Cardiac muscle cell (in vitro differentiated cells and primary cell): ENCODE measurements at places on chromosomes 3 and 15. TPM values are rescaled to one million over a fixed set of nuclear protein-coding genes. Genes with fewer than 3 reads are reported as not detected.
A peak's percentile ranks its signal among the peaks of the same experiment; 100 is the strongest.

RTP4 gene
- not detected in 2 replicates for polyA plus RNA-seq

ROBO2 gene
- 13.5 and 18.6 TPM in 2 replicates for polyA plus RNA-seq

HDC gene
- polyA plus RNA-seq: not detected in 2 replicates

KLF15 gene
- 0.75 and 6.3 TPM in 2 replicates for polyA plus RNA-seq

SLC28A1 gene
- polyA plus RNA-seq: 0.41 and 0.45 TPM in 2 replicates

RTP1 gene
- not detected in 2 replicates for polyA plus RNA-seq

SOX14 gene
- polyA plus RNA-seq: not detected in 2 replicates

CDC25A gene
- 10.0 and 12.8 TPM in 2 replicates for polyA plus RNA-seq

POLG gene
- polyA plus RNA-seq: 47.3 and 53.5 TPM in 2 replicates

ACOX2 gene
- 24.3 and 42.5 TPM in 2 replicates for polyA plus RNA-seq

SUCLG2 gene
- polyA plus RNA-seq: 39.0 and 59.5 TPM in 2 replicates

PAQR5 gene
- polyA plus RNA-seq: 0.18 and 1.3 TPM in 2 replicates

UCN2 gene
- polyA plus RNA-seq: 0.47 and 0.95 TPM in 2 replicates

MCF2L2 gene
- polyA plus RNA-seq: 4.4 and 7.1 TPM in 2 replicates

- DNase-seq: no peak
These were observed 161.9 kb downstream of the ZIC4 start for GRCh38 chr3:147244397-147244796.

DNA sequence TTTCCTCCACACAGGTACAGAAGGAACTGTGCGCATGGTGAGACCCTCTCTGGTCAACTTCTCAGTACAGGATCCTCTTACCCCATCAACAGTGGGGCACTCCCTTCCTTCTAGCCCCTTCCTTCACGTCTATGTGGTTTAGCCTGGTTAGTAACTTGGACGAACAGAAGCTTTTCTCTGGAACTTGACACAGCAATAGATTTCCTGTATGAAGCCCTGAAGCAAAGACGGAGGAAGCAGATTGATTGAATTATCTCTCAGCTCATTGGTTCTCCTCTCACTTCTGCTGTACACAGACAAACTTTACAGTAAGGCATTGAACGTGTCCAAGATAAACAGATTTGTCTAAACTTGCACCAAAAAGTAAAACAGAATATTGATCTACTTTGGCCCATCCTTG, at the start of gene CD200R1:
Gene CD200R1, minus strand, starts transcription at position 210 of the 400 bp plus-strand sequence. CDS start 246 bp downstream, outside the sequence.
- DNase-seq: no peak

DNA sequence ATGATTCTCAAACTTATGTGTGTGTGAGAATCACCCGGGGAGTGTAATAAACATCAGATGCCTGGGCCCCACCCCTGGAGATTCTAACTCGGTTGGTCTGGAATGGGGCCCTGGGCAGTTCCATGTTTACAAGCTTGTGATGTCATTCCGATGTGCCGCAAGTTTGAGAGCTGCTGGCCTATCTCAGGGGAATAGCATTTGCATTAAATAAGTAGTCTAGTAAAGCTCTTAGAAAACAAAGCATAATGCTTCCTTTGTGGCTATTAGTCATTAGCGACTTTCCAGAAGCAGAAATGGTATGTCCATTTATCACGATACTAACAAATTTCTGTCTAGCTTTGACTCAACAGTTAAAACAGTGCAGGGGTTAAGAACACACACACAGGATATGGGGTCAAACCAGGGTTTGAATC, 20.9 kb downstream of the PGBD4 start:
- DNase-seq: peak; percentile 87

DNA sequence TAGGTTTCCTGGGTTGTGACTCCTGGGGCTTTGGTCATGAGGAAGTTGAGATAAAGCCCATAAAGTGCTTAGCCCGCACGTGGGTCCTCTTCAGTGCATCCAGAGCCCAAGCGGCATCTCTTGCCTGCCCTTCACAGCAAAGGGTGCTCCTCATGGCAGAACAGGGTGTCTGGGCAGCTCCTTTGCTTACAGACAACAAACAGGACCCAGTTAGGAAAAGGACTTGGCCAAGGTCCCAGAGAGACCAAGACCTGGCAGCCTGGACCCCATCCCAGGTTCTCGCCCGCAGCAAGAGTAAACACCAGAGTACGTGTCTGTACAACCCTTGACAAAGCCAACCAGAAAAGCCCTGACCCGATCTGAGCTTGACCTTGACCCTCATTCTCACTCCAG, 27.0 kb downstream of the ALS2CL start:
- DNase-seq: no peak

GRCh38 chr15:80401456-80401855, 2.7 kb upstream of the ARNT2 start:
- no peak for DNase-seq

GRCh38 chr3:14416453-14416852, 14.0 kb downstream of the SLC6A6 start:
- no peak for DNase-seq

- DNase-seq: no peak
These were observed 288.1 kb downstream of the EPHB1 start for GRCh38 chr3:135083179-135083578.

DNA sequence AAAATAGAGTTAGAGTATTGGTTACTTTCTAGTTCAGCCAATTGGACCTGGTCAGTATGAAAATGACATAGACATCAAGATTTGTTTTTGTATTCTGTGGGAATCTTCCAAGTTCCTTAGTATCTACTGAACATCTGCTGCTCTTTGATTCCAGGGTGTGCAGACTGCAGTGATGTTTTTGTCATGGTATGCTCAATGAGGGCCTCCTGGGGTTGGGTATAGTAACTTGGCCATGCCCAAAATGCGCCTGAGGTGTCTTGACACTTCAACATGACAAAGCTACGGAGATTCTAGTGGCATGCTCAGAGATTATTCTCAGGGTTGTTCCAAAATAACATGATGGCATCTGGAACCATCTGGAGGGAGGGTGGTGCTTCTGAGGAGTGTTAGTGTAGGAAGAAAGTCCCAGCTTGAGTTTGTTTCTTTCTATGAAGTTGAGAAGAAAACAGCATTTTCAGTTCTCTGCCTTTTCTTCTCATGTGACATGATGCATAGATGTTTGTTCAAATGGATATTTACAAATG, 313.5 kb upstream of the TBL1XR1 start:
- DNase-seq: no peak

DNA sequence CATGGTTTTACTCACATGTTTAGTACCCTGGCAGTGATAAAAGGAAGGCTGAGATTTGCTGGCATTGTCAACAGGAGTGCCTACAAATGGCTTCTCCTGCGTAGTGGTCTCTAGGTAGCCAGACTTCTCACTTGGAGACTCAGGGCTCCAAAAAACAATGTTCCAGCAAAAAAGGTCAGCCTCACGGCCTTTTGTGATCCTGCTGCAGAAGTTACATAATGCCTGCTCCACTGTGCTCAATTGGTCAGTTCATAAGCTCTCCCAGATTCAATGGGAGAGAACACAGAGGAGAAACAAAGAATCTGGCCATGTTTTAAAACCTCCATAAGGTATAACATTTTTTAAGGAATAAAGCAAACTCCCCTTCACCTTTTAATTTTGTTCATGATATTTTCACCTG, 76.1 kb upstream of the CMSS1 start:
- no peak for DNase-seq

- peak; percentile 32 for DNase-seq
These were observed 37.3 kb upstream of the B3GALNT1 start for GRCh38 chr3:161142486-161142885.

GRCh38 chr3:38960953-38961622, 90.7 kb downstream of the SCN11A start:
- peak; percentile 50 for DNase-seq

- DNase-seq: no peak
These were observed 237.7 kb upstream of the WNT5A start for GRCh38 chr3:55724821-55725220.

DNA sequence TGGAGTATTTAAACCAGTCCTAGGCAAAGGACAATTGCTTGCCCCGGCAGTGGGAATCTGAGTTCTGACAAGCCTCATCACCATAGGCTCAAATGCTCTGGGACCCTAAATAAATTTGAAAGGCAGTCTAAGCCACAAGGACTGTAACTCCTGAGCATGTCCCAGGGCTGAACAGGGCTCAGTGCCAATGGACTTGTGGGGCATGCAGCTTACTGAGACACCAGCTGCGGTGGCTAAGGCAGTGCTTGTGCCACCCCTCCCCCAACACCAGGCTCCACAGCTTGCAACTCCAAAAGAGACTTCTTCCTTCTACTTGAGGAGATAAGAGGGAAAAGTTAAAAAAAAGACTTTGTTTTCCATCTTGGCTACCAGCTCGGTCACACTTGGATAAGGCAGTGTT, 289.7 kb upstream of the DCBLD2 start:
- no peak for DNase-seq

DNA sequence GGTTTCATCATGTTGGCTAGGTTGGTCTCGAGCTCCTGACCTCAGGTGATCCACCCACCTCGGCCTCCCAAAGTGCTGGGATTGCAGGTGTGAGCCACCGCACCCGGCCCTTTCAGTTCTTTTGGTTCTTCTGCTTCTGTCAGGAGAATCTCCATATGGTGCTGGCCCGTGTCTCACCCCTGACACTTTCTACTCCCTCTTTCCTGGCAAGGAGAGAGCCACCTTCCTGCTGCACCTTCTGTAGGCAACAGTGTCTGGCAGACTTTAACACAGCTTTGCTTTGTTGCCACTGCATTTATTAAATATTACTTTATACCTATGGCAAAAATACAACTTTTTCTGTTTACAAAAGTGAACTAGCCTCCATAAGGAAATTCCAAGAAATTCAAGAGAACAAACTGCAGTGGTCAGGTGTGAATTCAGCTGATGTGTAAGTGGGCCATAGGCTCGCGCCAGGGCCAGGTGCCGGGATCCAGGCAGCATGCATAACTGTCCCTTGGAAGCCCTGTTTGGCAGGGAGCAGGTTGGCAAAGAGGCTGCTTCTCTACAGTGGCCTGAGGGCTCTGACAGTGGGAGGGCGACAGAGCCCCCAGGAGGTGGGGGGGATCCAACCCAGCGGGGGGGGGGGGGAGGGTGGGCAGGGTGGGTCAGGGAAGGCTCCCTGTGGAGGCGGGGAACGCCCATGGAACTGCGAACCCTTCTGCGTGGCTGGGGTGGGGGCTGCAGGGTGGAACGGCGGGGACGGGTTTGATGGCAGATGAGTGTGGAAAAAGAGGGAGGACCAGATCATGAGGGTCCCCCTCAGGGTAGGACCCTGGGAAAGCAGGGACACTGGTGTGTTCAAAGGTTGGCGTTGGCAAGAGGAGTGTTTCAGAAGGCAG, 21.1 kb downstream of the CTSH start:
- no peak for DNase-seq

DNA sequence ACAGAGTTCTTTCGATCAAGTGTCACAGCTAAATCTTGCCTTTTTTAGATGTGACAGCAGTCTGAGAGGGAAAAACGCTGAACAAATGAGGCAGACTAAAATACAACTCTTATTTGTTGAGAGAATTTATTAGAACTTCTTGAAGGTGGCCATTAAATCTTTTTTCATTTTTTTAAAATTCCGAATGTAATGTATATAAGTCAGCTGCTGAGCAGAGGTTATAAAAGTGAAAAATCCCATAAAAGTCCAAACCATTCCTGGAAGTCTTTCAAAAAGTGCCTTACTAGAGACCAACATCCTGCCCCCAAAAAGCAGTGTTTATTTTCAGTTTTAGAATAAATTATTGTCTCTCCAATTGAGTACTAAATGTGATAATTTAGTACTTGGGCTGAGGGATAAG, 3.1 kb downstream of the TSEN2 start:
- no peak for DNase-seq

- DNase-seq: peak; percentile 9
These were observed 19.6 kb upstream of the C15orf61 start for GRCh38 chr15:67501177-67501835.

GRCh38 chr3:100032243-100032642, 82.1 kb downstream of the FILIP1L start:
- DNase-seq: no peak

GRCh38 chr3:121997372-121997771, 24.7 kb downstream of the ILDR1 start:
- no peak for DNase-seq
